Right renal cortex interstitium (tissue), 3 donors: ENCODE measurements at places on chromosomes 3 and 15.

GRCh38 chr15:58842713-58843396 lies 71.8 kb downstream of the MINDY2 start:
- no peak for DNase-seq

- no peak for DNase-seq
Measured at GRCh38 chr15:70429056-70429722, 331.5 kb upstream of the TLE3 start.

DNA sequence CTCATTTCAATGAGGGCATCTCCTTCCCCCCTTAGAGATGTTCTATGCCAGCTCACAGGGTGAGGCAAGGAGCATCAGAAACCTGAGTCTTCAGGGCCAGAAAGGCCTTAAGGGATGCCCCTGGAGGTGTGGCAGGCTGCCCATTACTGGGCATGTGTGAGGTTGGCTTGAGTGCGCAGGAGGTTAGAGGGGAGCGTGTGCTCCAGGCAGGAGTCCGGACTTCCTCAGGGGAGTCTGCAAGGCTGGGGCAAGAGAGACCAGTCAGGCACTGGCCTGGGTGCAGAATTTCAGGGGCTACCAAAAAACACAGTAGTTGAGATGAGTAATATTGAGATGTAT lies 1.9 kb downstream of the LOXL1 start:
- DNase-seq, result no peak

DNA sequence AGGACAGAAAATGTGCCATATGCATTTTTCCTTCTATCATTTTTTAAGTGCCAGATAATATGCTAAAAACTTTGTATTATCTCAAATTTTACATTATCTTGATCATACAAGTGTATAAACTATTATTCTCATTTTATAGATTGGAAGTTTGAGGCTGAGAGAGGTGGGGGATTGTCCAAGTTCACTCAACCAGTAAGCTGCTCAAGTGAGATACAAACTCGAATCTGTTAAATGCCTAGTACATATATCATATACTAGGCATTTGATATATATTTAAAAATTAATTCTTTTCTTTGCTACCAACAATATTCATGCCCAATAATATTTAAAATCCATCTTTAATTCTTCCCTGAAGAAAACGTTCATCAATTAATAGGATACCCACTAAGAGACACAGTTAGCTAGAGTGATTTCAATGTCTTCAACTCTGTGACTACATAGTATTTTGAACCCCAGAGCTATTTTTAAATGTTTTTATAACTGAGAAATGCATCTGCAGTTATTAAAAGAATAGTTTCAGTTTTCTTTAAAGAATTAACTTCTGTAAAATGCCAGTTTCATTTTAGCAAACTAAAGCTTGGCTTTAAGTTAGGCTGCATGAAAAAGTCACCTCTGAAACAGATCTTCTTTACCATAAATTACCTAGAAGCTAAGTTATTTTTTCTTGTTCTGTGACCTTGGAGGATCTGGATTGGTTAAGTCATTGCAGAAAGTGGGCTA lies 40.4 kb downstream of the IQCB1 start:
- DNase-seq, result no peak
